Activated T-cell treated with anti-CD3 and anti-CD28 coated beads, Interleukin-2, amount 50 U/mL, for 72 hours (primary cell): ENCODE measurements at places on chromosomes 6 and 20.

GRCh38 chr20:61320691-61321425, 68.8 kb downstream of the CDH4 start:
- no peak for DNase-seq

GRCh38 chr6:49497304-49497703, 2.4 kb upstream of the GLYATL3 start:
- DNase-seq: no peak

GRCh38 chr6:81749707-81750106, 2.8 kb downstream of the TENT5A start:
- no peak for DNase-seq

GRCh38 chr6:155544677-155545076, 89.0 kb upstream of the NOX3 start:
- no peak for DNase-seq

DNA sequence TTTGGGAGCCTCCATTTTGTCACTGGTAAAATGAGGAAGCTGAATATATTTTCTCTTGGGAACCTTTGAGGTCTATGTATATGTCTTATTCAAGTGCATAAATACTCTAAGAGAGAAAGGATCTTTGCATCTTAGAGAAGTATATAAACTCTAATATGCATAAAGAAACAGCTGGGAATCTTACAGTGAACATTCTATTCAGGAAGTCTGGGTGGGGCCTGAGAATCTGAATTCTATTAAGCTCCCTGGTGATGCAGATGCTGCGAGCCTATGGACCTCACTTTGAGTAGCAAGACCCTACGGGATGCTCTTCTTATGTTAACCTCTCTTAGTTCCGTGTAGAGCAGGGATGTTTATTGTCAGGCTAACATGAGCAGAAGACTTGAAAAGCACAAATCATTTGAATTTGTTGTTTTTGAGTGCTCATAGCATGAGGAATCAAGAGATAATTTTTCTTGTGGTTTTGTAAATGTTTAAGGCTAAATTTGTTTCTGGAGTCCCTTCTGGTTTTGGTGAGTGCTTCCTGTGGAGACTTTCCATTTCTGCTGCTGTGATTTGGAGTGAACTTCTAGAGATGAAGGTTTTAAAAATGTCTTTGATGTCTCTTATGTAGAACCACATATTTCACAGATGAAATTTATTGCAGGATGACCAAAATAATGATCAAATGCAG, 281.2 kb upstream of the JAG1 start:
- DNase-seq: no peak
